ENCODE measurements at places on chromosomes 4 and X.
A peak's percentile ranks its signal among the peaks of the same experiment; 100 is the strongest.

DNA sequence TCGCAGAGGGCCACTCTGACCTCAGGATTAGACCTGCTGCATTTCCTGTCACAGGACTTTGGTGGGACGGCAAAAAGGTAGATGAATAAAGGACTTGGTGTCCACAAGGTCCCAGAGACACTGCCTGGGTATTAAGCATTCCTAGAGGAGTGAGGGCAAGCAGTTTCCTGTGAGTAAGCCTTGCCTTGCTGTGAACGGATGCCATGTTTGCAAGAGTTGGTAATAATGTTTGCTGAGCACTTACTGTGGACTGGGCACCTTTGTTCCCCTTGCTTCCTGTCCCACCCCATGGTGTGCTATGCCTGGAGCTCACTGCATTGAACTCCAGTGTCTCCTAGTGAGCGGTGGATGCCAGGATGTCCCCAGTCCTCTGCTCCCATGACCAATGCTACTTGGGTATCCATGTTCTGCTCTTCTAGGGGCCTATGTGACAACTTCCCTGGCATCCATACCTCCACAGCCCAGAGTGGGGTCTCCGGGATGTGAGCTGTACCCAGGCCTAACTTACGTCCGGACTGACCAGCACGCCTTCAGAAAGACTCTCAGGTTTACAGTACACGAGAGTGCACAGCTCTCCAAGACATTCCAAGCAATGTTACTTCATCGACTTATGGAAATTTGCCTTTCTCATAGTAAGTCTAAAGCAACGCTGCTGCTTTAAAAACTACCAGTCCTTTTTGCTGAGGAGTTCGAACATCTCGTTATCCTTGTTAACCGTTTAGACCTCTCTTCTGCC lies 95.5 kb upstream of the MSX1 start:
- peaks cover 6% of the 10 kb centered on the region for H3K27me3 ChIP-seq
- H3K36me3 ChIP-seq, result peaks cover 12% of the 10 kb centered on the region
- H3K4me3 ChIP-seq, result no peak overlapping the region
- H3K27ac ChIP-seq, result no peak overlapping the region

DNA sequence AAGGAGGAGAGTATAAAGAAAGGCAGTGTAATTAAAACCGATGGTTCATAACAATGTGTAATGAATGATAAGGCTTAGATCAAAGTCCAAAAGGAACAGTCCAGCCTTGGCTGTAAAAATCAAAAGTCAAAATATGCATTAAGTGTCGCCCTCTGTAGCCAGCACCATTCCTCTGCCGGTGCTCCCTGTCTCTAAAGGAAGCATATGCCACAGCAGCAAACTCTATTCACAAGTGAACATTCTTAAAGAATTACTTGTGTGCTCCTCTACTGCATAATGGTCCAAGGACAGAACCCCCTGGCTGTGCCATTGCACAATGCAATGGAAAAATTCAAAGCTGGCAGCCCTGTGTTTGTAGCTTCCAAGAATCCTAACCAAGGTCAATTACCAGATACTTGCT lies 16.3 kb upstream of the MBNL3 start:
- H3K4me3 ChIP-seq, result no peak overlapping the region
- H3K27ac ChIP-seq, result no peak overlapping the region
- no peak for DNase-seq
- no peaks in the 10 kb centered on the region for H3K36me3 ChIP-seq

DNA sequence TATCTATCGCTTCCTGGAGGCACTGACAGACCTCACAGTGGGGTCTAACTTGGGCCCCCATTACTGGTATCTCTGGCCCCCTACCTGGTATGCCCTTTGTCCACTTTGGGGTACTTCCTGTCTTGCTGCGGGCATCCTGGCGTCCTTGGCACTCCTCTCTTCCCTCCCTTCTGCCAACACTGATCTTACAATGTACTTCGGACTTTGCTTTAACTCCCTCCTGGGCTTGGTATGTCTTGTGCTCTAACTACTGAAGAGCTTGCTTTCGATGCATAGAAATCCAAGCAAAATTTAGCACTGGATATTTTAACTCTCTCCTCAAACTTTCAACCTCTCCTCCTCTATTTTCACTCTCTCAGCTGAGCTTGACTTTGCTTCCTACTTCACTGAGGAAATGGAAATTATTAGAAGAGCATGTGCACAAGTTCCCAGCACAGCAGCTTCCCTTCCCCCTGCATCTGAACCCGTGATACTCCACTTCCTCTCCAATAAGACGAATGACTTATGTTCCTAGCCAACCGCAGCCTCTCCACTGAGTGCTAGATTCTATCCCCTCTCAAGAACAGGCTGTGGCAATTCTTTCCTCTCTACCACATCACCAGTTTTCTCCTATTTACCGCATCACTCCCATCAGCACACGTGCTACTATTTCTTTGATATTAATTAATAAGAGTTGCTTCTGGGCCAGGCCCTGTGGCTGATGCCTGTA lies 52.9 kb downstream of the SUPT20HL2 start:
- H3K27ac ChIP-seq, result peak overlapping the region; percentile 84
- peak overlapping the region; percentile 60 for H3K4me3 ChIP-seq
- H3K4me1 ChIP-seq, result peaks cover 11% of the 10 kb centered on the region
- DNase-seq, result peak; percentile 31

GRCh38 chr4:20337261-20337664 lies 85.6 kb downstream of the SLIT2 start:
- H3K4me3 ChIP-seq, result no peak overlapping the region
- H3K27ac ChIP-seq, result no peak overlapping the region
- H3K4me1 ChIP-seq, result no peaks in the 10 kb centered on the region
- H3K27me3 ChIP-seq, result no peaks in the 10 kb centered on the region
- H3K36me3 ChIP-seq, result no peaks in the 10 kb centered on the region

GRCh38 chr4:74932832-74933561 lies at the start of gene PARM1:
TSS of gene PARM1 (plus strand) at chr4:74933116. CDS start at chr4:74933328, 212 bp downstream.
- peaks cover 9% of the 10 kb centered on the region for H3K4me1 ChIP-seq
- H3K4me3 ChIP-seq, result peak within 1 kb of the TSS; percentile 67
- DNase-seq, result peak; percentile 68
- no peaks in the 10 kb centered on the region for H3K36me3 ChIP-seq
- H3K27me3 ChIP-seq, result peaks cover 71% of the 10 kb centered on the region

GRCh38 chrX:54042609-54043021 lies 1.7 kb downstream of the PHF8 start:
- H3K36me3 ChIP-seq, result peaks cover 6% of the 10 kb centered on the region
- peak overlapping the region; percentile 96 for H3K4me3 ChIP-seq
- H3K27ac ChIP-seq, result peak overlapping the region; percentile 96
- H3K27me3 ChIP-seq, result no peaks in the 10 kb centered on the region
- DNase-seq, result peak; percentile 53

- no peak overlapping the region for H3K27ac ChIP-seq
- peaks cover 7% of the 10 kb centered on the region for H3K4me1 ChIP-seq
- no peaks in the 10 kb centered on the region for H3K36me3 ChIP-seq
These were observed 108.3 kb downstream of the CDS1 start for GRCh38 chr4:84691170-84691691.

DNA sequence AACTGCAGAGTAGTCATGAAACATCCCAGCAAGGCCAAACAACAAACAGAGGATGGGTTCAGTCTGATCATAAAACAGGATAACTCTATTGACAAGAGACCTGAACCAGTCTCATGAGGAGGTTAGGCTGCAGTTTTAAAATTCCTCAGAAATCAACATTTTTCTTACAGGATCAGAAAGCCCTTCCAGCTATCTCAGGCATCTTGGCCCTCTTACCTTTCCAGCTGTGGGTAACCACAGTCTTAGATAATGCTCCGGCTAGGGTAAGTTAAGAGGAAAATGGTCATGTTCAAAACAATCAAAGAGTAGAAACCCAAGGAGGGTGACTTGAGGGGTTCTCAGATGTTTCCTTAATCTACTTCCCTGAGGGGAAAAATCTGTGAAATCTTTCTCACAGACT lies 5.1 kb downstream of the CTSO start:
- no peaks in the 10 kb centered on the region for H3K27me3 ChIP-seq
- H3K36me3 ChIP-seq, result no peaks in the 10 kb centered on the region
- DNase-seq, result no peak
- H3K27ac ChIP-seq, result no peak overlapping the region

DNA sequence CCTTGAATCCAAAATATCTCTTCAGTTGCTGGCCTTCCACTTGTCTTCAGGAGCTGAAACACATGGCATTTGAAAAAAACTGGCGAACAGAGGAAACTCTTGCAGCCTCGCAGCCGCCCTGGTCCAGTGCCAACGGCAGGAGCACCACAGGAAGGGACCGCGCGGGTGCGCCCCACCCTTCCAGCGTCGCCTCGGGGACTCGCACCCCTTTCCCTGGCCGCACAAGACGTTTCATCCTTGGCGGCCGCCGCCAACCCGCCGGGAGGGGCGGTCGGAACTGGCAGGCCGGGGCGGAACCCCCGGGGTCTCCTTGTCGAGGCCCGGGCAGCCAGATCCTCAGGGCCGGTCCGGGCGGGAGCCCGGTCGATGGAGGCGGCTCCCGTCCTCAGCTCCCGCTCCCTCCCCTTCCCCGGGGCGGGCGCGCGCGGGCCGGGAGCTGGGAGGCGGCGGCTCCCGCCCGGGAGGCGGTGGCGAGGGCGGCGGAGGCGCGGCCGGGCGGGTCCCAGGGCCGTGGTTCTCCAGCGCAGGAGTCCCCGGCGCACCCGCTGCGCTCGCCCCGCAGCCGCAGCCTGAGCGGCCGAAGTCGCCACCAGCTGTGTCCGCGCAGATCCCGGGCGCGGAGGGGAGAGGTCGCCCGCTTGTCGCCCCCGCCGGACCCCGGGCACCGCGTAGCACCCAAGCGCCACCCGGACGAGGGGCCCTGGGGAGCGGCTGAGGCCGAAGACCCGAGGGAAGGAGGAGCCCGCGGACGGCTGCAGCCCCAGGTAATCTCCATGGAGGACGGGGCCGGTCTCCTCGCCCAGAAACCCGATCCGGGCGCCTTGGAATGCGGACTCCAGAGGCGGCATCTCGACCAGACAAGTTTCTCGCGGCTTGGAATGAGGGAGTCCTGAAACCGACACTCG lies 886 bp upstream of the NDST3 start:
- H3K27ac ChIP-seq, result no peak overlapping the region
- peaks cover 6% of the 10 kb centered on the region for H3K4me1 ChIP-seq
- DNase-seq, result peak; percentile 3
- H3K36me3 ChIP-seq, result no peaks in the 10 kb centered on the region
- peaks cover 51% of the 10 kb centered on the region for H3K27me3 ChIP-seq

- H3K4me1 ChIP-seq, result no peaks in the 10 kb centered on the region
- no peak overlapping the region for H3K27ac ChIP-seq
- H3K27me3 ChIP-seq, result peaks cover 2% of the 10 kb centered on the region
- DNase-seq, result no peak
These were observed 166.5 kb upstream of the LDB2 start for GRCh38 chr4:17064959-17065358.

GRCh38 chr4:1012034-1012739 lies 761 bp downstream of the FGFRL1 start:
- H3K27me3 ChIP-seq, result peaks cover 18% of the 10 kb centered on the region
- DNase-seq, result peak; percentile 41
- H3K4me3 ChIP-seq, result peak overlapping the region; percentile 69
- H3K27ac ChIP-seq, result no peak overlapping the region
- no peaks in the 10 kb centered on the region for H3K36me3 ChIP-seq
- peaks cover 10% of the 10 kb centered on the region for H3K4me1 ChIP-seq

DNA sequence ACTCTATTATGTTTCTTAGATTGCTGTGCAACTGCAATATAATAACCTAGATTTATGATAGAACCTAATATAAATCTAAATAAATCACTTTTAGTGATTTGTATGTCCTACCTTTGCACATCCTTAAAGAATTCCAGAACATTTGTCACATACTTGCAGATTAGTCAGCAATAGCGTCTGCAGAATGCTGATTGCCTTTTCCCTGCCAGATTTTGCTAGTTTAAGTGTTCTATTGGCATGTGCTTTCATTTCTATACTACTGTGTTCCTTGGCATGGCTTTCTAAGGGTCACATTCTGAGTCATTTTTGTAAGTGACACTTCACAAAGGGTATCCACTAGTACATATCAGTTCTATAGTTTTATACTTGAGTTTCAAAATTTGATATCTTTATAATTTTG lies 303.1 kb upstream of the GIMD1 start:
- H3K27me3 ChIP-seq, result no peaks in the 10 kb centered on the region
- H3K36me3 ChIP-seq, result no peaks in the 10 kb centered on the region
- no peak overlapping the region for H3K27ac ChIP-seq
- DNase-seq, result no peak
- no peaks in the 10 kb centered on the region for H3K4me1 ChIP-seq

DNA sequence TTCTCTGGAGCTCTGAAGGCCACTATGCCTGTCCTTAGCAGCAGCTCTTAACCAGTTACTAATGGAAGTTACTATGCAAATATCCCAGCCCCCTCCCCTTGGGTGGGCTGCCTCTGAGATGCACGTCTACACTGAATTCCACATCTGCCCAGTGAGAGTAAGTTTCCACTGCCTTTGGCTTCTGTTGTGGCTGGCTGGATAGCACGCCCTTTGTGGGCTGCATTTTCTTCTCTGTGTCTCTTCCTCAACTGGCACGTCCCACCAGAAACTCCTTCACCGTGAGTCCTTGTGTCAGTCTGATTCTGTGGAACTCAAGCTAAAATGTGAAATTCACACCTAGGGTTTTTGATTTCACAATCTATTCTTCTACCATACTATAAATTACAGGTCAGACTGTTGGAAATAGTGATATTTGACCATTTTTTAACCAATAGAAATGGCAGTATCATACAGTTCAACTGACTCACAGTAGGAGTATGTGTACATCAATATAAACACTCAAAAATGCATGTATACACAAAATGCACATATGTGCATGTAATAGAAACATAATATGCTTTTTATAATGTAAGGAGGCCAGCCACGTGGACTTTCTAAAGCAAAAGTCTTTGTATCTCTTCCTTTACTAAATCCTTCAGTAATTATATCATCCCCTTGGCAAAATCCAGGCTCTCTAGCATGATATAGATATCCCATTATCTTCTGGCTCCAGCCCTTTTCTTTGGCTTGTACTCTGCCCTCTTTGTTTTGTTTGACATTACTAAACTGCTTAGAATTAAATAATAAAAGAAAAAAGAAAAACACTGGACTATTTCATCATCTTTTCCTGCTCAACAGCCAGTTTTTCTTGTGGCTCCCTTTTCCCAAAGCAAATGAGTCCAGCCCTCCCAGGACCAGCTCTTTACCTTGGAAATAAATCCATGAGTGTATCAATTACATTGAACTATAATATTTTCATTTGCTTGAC lies 33.2 kb upstream of the LDB2 start:
- no peak for DNase-seq
- H3K27ac ChIP-seq, result no peak overlapping the region
- H3K4me3 ChIP-seq, result no peak overlapping the region
- no peaks in the 10 kb centered on the region for H3K36me3 ChIP-seq

DNA sequence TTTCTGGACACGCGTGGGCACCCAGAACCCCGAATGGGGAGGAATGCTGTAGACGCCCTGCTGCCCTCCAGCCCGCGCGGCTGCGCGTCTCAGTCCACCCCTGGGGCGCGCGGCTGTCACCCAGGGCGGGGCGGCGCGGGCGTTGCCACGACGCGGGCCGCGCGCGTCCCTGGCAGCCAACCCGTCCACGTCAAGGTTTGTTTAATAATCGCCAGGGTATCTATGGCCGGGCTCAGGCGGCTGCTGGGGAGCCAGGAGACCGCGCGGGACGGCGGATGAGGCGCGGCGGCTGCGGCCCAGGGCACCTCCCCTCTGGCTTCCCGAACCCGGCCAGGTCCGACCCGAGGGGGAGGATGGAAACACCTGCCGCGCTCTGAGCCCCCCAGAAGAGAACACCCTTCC lies at the start of gene SPATA18:
Gene SPATA18, plus strand, starts transcription at position 92 of the 402 bp plus-strand sequence. CDS start 401 bp downstream, outside the sequence.
- DNase-seq, result no peak
- peak within 1 kb of the TSS; percentile 64 for H3K4me3 ChIP-seq

Data from activated naive CD8-positive, alpha-beta T cell treated with anti-CD3 and anti-CD28 coated beads for 36 hours (primary cell).